ENCODE measurements at places on chromosomes 3 and 15. TPM values are rescaled to one million over a fixed set of nuclear protein-coding genes. Genes with fewer than 3 reads are reported as not detected.

- no peaks in the 10 kb centered on the region for H3K4me1 ChIP-seq
- H3K27me3 ChIP-seq: no peaks in the 10 kb centered on the region
- DNase-seq: no peak
- no peaks in the 10 kb centered on the region for H3K36me3 ChIP-seq
Observed at GRCh38 chr3:79041621-79042020, 726.2 kb downstream of the ROBO1 start.

GRCh38 chr15:101490408-101490891 lies 943 bp upstream of the PCSK6 start:
- no peak overlapping the region for H3K4me3 ChIP-seq
- no peak overlapping the region for H3K27ac ChIP-seq
- DNase-seq: peak; percentile 52
- no peaks in the 10 kb centered on the region for H3K27me3 ChIP-seq
- no peaks in the 10 kb centered on the region for H3K36me3 ChIP-seq

DNA sequence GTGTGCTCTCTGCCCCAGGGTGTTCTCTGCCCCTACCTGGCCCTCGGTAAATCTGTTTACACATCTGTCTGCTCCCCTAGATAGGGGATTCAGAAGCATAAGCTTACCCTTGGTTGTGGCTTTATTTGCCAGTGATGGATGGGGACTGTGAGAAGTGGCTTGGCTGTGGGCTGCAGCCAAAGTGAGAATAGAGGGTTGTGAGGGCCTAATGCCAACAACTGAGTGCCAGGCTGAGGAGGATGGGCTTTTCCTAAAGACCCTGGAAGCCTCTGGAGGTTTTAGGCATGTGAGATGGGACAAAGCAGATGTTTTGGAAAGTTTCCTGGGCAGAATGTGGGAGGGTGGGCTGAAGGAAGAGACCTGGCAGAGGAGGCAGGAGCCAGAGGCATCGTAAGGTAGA lies 15.4 kb upstream of the APEH start:
- H3K4me1 ChIP-seq: no peaks in the 10 kb centered on the region
- DNase-seq: no peak
- no peaks in the 10 kb centered on the region for H3K27me3 ChIP-seq
- no peak overlapping the region for H3K27ac ChIP-seq
- H3K36me3 ChIP-seq: no peaks in the 10 kb centered on the region

GRCh38 chr15:91694131-91694830 lies 159.2 kb upstream of the SLCO3A1 start:
- peak overlapping the region; percentile 84 for H3K27ac ChIP-seq
- H3K4me1 ChIP-seq: peaks cover 6% of the 10 kb centered on the region
- H3K4me3 ChIP-seq: peak overlapping the region; percentile 42
- H3K36me3 ChIP-seq: no peaks in the 10 kb centered on the region
- no peaks in the 10 kb centered on the region for H3K27me3 ChIP-seq

DNA sequence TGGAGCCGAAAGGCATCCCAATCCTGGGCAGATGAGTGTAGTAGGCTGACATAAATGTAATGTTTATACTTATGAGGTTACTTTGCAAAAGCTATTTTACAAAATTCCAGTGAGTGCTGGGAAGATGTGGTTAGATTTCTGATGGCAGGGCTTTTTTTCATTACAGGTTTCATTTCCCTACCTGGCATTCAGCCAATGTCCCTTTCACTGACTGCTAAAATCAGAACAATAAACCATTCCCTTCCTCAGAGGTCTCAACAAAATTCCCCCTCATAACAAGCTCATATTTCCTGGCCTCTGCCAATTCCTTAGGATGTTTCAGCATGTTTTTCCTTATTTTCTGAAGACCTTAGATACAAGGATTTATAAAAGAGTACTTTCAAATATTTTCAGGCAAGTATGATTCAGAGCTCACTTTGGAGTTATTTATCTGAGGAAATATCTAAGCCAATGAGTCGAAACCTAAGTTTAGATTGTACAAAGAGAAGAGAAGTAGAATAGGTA lies 40.9 kb upstream of the CCDC80 start:
- no peak overlapping the region for H3K4me3 ChIP-seq
- H3K27me3 ChIP-seq: no peaks in the 10 kb centered on the region
- no peaks in the 10 kb centered on the region for H3K4me1 ChIP-seq

- no peaks in the 10 kb centered on the region for H3K36me3 ChIP-seq
- peaks cover 30% of the 10 kb centered on the region for H3K4me1 ChIP-seq
- H3K4me3 ChIP-seq: no peak overlapping the region
- DNase-seq: no peak
- no peaks in the 10 kb centered on the region for H3K27me3 ChIP-seq
Observed at GRCh38 chr3:56988458-56989168, 71.9 kb upstream of the SPATA12 start.

- H3K27me3 ChIP-seq: no peaks in the 10 kb centered on the region
- H3K27ac ChIP-seq: no peak overlapping the region
- no peak for DNase-seq
Observed at GRCh38 chr3:4471907-4472306, 4.8 kb upstream of the SUMF1 start.

Gene TMEM40
- 31.7 TPM for total RNA-seq

Gene SLTM
- 76.9 TPM for total RNA-seq

Gene FEZF2
- total RNA-seq: not detected

Gene ROPN1B
- not detected for total RNA-seq

Gene APBA2
- 19.6 TPM for total RNA-seq

Gene CACNA2D2
- 2.5 TPM for total RNA-seq

Measured in vagina (tissue), 2 donors.